ENCODE measurements at places on chromosomes 13 and 19.

DNA sequence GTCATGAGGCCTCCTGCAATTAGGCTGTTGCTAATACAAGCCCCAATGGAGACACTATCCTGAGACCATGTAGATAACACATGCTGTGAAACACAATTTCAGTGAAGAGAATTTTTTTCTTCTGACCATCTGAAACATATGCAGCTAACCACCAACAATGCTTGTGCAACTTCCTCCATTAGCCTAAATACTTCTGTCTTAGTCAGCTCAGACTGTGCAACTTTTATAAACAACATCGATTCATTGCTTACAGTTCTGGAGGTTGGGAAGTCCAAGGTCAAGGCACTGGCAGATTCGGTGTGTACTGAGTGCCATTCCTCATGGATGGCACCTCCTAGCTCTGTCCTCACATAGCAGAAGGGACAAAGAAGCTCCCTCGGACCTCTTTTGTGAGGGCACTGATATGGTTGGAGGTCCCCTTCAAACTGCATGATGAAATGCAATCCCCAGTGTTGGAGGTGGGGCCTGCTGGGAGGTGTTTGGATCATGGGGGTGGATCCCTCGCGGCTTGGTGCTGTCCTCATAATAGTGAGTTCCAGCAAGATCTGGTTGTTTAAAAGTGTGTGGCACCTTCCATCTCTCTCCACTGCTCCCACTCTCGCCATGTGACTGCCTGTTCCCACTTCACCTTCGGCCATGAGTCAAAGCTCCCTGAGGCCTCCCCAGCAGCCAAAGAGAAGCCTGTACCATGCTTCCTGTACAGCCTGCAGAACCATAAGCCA lies 27.7 kb downstream of the STK24 start:
- no peak for DNase-seq

DNA sequence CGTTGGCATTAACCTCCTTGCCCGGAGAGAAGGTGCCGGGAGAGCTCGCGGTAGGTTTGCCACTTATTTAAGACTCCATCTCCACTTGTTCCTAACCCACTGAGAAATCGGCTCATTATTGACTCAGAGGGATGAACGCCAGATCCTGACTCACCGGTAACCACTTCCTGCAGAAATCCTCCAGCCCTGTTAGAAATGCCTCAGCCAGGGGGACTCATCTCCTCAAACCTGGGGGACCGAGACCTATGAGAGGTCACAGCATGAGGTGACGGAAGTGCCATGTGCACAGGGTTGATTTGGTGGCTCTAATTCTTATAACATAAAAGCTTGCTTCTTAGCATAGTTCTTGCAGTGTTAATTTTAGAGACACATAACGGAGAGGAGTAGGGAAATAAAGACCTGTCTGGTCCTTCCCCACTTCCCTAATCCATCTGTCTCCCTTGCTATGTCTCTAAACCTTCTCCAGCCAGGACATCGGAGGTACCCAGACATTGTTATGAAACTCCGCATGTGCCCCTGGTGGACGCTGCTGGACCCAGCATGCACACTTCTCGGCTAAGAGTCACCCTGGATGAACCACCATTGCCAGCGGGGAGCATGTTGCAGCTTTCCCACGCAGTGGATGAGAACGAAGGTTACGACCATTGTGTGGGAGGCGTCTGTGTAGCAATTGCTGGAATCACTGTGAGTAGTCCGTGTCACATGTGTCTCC lies 158.9 kb downstream of the EFNB2 start:
- DNase-seq = no peak

- no peak for DNase-seq
Measured at GRCh38 chr13:39528661-39528980, 74.4 kb downstream of the LHFPL6 start.

DNA sequence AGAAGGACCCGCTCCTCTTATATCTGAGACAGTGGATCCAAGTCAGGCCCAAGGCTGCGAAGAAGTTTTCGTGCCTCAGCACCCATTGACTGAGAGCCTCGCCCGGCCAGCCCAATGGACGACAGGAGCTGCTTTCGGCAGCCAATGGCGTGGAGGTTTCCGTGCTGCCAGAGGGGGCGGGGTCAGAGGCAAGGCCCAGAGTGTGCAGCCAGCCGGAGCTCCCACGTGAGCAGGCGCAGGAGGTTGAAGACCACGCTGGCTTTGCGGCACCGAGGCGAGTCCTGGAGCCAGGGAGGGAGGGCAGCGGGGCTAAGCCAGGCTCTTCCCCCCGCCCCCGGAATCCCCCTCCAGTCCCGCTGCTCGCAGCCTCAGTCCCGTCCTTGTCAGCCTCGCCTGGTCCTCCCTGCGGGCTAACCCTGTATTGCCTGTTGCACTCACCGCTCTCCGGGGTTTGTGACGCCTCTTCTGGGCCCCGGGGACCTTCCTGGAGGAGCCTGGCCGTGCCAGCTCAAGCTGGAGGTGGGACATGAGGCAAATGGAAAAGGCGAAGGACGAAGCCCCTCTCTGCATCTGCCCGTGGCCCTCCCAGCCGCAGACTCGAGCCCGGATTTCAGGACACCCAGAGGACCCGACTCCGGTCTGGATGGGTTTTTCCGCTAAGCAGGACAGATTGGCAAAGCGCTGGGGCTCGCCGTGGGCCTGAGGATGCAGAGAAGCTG lies 1.5 kb downstream of the IFNL4 start:
- no peak for DNase-seq

- DNase-seq = no peak
Measured at GRCh38 chr13:37529751-37530385, 68.7 kb downstream of the POSTN start.

- no peak for DNase-seq
Measured at GRCh38 chr19:31334101-31334848, 15.0 kb downstream of the TSHZ3 start.

GRCh38 chr19:2912306-2912705 lies 11.6 kb downstream of the ZNF57 start:
- no peak for DNase-seq
